Activated T-helper 1 cell treated with anti-CD3 and anti-CD28 coated beads, Interleukin-12 subunit alpha, Interleukin-12 subunit beta, Interleukin-2, Interleukin-4 antibody, amounts not matched to agents 30 ng/mL and 10 ng/mL and 1 ng/mL, durations not matched to agents 14 hours and 24 hours and 36 hours (primary cell): ENCODE measurements at places on chromosomes 16 and 17.

DNA sequence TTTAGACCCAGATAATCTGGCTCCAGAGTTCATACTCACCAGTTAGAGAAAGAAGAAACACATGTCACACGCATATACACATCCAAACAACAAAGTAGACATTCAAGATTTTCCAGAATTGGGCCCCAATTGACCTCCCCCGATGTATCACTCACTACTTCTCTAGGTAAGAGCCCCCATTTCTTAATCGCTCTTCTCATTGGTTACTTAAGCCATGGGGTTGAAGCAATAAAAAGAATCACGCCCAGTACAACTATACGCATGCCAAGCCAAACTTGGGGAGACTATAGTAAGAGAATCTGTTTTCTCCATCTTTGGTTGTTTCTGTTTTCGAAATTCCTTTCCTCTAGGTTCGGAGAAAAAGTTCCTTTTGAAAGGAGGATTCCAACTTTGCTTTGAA, 565 bp downstream of the DDX52 start:
- H3K4me1 ChIP-seq, result peaks cover 31% of the 10 kb centered on the region
- H3K4me3 ChIP-seq, result peak overlapping the region; percentile 96
- peaks cover 31% of the 10 kb centered on the region for H3K36me3 ChIP-seq
- peaks cover 31% of the 10 kb centered on the region for H3K27me3 ChIP-seq
- H3K27ac ChIP-seq, result peak overlapping the region; percentile 81

GRCh38 chr16:16025214-16025968, 76.0 kb downstream of the ABCC1 start:
- H3K4me1 ChIP-seq, result peaks cover 30% of the 10 kb centered on the region
- peak; percentile 48 for DNase-seq
- peak overlapping the region; percentile 91 for H3K27ac ChIP-seq
- no peaks in the 10 kb centered on the region for H3K27me3 ChIP-seq
- H3K4me3 ChIP-seq, result peak overlapping the region; percentile 54

DNA sequence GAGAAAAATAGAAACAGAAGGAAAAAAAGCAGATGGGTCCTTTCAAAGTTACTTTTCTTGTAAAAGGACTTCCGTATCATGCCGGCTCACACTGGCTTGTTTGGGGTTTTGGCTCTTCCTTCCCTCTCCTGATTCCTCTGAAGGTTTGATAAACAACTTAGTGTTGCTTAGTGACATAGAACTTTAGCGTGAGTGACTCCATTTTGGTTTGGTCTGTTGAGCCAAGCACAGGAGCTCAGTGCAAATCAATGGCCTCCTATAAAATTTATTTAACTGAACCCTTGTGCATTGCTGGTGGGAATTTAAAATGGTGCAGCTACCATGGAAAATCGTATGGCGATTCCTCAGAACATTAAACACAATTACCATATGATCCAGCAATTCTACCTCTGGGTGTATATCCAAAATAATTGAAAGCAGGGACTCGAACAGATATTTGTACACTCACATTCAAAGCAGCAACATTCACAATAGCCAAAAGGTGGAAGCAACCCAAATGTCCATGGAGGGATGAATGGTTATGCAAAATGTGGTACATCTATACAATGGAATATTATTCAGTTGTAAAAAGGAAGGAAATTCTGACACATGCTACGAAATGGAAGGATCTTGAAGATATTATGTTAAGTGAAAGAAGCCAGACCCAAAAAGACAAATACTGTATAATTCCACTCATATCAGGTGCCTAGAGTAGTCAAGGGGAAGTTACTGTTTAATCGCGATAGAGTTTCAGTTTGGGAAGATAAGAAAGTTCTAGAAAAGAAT, 1.1 kb upstream of the TUBG2 start:
- DNase-seq, result no peak
- H3K36me3 ChIP-seq, result peaks cover 3% of the 10 kb centered on the region
- peaks cover 13% of the 10 kb centered on the region for H3K27me3 ChIP-seq

GRCh38 chr16:86405319-86405718, 105.0 kb upstream of the FOXF1 start:
- H3K27me3 ChIP-seq, result no peaks in the 10 kb centered on the region
- no peak overlapping the region for H3K27ac ChIP-seq
- H3K36me3 ChIP-seq, result no peaks in the 10 kb centered on the region
- H3K4me3 ChIP-seq, result no peak overlapping the region
- DNase-seq, result no peak
- H3K4me1 ChIP-seq, result no peaks in the 10 kb centered on the region

DNA sequence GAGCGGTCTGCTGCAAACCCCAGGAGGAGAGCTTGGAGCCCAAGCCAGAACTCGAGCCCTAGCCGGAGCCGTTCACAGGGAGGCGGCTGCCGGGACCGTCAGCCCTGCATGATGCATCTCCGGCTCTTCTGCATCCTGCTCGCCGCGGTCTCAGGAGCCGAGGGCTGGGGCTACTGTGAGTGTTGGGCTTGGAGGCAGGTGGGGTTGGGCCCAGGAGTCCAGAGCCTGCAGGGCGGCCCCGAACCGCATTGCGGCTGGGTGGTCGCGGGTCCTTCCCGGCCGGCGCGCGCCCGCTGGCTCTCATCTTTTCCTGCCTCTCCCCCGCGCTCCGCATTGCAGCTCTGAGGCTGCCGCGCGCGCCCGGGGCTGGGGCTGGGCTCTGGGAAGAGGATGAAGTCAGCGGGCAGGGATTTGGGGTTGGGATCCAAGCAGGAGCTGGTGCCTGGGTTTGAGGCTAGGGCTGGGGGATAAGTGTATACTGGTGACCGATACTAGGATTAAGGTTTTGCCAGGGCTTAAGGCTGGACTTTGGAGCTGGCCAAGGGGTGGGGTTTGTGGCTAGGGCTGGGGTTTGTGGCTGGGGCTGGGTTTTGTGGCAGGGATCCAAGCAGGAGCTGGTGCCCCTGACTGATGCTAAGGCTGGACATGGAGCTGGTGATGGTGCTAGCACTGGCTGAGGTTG, 532 bp downstream of the CNTNAP1 start:
- H3K4me3 ChIP-seq, result peak overlapping the region; percentile 75
- H3K4me1 ChIP-seq, result peaks cover 44% of the 10 kb centered on the region
- DNase-seq, result no peak
- H3K27me3 ChIP-seq, result peaks cover 35% of the 10 kb centered on the region

GRCh38 chr17:19645734-19646201, 2.8 kb upstream of the ALDH3A2 start:
- H3K27me3 ChIP-seq, result peaks cover 22% of the 10 kb centered on the region
- H3K27ac ChIP-seq, result no peak overlapping the region
- no peak overlapping the region for H3K4me3 ChIP-seq
- peak; percentile 41 for DNase-seq
- H3K36me3 ChIP-seq, result no peaks in the 10 kb centered on the region

- peaks cover 45% of the 10 kb centered on the region for H3K27me3 ChIP-seq
- DNase-seq, result peak; percentile 23
- no peak within 1 kb of the TSS for H3K27ac ChIP-seq
- H3K4me3 ChIP-seq, result peak within 1 kb of the TSS; percentile 22
- H3K4me1 ChIP-seq, result peaks cover 5% of the 10 kb centered on the region
- peaks cover 7% of the 10 kb centered on the region for H3K36me3 ChIP-seq
These were observed at the start of gene GRIN2C for GRCh38 chr17:74859459-74860228. Gene GRIN2C, minus strand, starts transcription at chr17:74859885. Its CDS starts 4,793 bp downstream, at chr17:74855092.

DNA sequence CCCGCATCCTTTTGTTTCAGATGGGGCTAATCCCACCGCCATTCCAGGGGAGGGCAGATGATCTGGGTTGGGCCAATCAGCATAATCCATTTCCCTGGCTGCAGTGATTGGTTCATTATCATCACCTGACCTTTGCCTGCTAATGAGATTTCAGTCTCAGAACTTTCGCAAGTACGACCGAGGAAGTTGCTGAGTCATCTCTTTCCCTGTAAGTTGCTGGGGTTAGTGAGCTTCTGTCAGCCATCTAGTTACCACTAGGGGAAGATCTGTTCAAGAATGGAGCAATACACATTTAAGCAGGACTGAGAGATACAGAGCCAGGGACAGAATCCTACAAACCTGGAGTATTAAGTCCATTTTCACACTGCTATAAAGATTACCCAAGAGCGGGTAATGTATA, 65.3 kb upstream of the NUDT7 start:
- DNase-seq, result no peak
- H3K36me3 ChIP-seq, result no peaks in the 10 kb centered on the region
- H3K4me1 ChIP-seq, result peaks cover 6% of the 10 kb centered on the region
- H3K27ac ChIP-seq, result no peak overlapping the region
- H3K27me3 ChIP-seq, result peaks cover 4% of the 10 kb centered on the region
- H3K4me3 ChIP-seq, result no peak overlapping the region

DNA sequence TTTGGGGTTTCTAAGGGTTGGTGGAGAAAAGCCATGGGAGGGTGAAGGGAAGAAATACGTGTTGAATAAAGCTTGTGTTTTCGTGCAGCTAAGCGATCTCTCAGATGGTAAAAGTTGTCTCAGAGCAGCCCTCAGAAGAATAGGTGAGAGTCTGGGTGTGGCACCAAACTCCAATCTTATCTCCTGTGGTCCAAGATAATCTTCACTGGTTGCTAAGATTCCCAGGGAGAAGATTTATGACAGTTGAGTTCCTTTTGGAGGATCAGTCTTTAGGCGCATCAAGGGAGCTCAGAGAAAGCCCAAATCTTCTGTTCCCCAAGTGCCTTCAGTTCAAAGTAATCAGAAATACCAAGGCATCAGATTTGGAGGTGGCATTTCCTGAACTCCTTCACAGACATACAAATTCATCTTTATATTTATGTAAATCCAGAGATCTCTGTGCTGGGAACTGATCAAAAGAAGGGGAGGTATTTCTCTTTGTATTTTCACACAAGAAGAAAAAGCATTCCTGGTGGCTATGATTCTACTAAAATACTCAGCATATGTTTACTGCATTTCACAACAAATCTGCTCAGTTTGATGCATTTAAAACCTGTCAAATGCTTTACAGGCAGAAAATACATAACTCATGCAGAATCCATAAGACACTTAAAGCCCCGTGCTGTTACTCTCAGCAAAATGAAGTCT, 102.9 kb downstream of the ABCC12 start:
- peaks cover 8% of the 10 kb centered on the region for H3K4me1 ChIP-seq
- H3K27me3 ChIP-seq, result peaks cover 25% of the 10 kb centered on the region
- no peaks in the 10 kb centered on the region for H3K36me3 ChIP-seq
- no peak overlapping the region for H3K27ac ChIP-seq
- H3K4me3 ChIP-seq, result no peak overlapping the region
- DNase-seq, result no peak

GRCh38 chr16:31718998-31719397, 154.6 kb upstream of the ZNF267 start:
- peaks cover 24% of the 10 kb centered on the region for H3K4me1 ChIP-seq
- H3K36me3 ChIP-seq, result peaks cover 71% of the 10 kb centered on the region
- H3K27me3 ChIP-seq, result no peaks in the 10 kb centered on the region
- H3K4me3 ChIP-seq, result no peak overlapping the region
- no peak for DNase-seq

DNA sequence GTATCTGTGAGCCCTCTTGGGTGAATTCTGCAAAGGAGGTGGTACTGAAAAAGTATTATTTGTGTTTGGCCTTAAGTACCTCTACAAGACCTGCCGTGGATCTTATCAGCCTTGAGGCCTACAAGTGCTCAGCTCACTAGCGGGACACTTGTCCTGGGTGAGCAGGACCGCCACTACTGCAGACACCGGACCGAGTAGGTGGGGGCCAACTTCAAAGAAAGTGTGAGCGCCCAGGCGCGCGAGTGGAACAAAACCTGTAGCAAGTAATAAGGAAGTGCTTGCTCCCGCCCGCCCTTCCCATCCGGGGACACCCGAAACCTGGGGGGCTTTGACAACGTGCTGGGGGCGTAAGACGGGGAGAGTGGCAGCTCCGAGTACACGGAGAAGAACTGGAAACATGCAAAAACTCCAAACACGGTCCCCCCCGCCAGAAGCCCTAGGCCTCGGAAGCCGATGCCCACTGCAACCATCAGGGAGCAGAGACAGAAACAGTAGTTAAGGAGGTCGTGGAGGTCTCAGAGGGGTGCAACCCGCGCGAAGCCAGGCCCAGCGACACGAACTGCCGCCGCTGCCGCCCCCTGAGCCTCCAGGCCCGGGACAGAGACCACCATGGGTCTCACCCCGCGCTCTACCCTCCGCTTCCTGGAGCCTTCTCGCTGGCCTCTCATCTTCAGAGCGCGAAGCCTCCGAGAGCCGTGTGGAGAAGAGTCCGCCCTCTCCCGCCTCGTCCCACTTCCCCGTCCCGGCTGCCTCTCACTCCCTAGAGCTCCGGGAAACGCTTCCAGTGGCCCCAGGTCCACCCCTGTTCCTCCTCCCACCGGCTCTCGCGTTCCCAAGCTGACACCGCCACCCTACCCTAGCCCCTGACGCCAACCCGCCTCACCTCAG, 537 bp downstream of the CNOT1 start:
- peaks cover 33% of the 10 kb centered on the region for H3K4me1 ChIP-seq
- peak; percentile 56 for DNase-seq
- peak overlapping the region; percentile 100 for H3K27ac ChIP-seq
- peaks cover 9% of the 10 kb centered on the region for H3K36me3 ChIP-seq

DNA sequence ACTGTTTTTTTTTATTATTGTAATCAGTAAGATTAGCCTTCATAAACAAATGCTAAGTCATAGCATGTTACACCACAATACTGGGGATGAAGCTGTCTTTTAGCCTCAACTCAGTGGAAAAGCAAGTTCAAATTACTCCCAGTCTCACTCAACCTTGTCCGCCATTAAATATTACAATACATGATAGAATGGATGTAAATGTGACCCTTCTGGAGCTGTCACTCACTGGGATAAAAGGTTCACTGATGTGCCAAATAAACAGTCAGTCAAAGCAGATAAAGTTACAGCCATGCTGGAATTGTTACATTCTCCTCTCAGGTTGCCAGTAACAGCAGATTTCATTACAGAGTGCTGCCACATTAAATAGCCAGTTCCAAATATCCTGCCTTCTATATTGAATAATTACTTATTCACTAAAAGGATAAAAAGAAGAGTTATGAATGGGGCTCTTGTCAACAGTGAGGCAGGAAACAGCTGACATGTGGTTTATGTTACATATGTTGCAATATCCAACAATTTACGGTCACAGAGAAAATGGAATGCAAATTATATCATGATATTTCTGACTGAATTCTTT, 53.4 kb downstream of the BRIP1 start:
- no peaks in the 10 kb centered on the region for H3K27me3 ChIP-seq
- no peak for DNase-seq
- no peak overlapping the region for H3K27ac ChIP-seq

- no peak overlapping the region for H3K27ac ChIP-seq
- no peaks in the 10 kb centered on the region for H3K27me3 ChIP-seq
- no peak for DNase-seq
- no peaks in the 10 kb centered on the region for H3K36me3 ChIP-seq
- no peak overlapping the region for H3K4me3 ChIP-seq
These were observed 39.4 kb downstream of the TENT4B start for GRCh38 chr16:50192386-50193050.
